NAMALWA (cell line): ENCODE measurements at places on chromosomes 2 and 18.

DNA sequence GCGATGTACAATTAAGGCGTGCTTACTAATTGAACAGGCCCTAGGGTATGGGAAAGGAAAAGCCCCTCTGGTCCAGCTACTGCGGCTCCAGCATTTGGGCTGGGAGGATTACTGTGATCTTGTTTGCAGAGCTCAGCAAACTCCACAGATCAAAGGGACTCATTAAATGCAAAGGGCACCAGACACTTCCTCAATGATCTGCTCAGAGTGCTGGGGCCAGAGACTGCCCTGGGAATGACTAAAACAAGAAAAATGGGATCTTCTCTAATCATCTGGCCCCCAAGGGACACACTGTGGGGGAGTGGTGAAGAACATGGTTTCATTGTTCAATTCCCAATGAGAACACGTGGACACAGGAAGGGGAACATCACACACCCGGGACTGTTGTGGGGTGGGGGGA, 85.0 kb downstream of the MARCHF4 start:
- DNase-seq, result no peak

DNA sequence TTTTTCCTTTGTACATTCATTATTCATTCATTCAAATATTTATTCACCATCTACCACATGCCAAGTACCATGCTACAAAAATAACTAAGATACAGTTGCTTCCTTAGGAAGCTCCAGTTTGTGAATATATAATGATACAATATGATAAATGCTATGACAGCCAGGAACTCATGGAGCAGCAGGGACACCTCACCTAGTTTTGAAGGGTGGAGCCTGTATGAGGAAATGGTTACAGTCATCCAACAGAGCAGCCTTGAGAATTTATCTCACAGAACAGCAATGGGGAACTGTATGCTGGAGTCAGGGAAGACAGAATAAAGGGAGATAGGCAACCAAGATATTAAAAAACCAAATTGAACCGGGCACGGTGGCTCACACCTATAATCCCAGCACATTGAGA, 124.0 kb downstream of the OSBPL1A start:
- no peak for DNase-seq

GRCh38 chr18:32060026-32060425, 31.6 kb upstream of the RNF138 start:
- no peak for DNase-seq

- DNase-seq, result no peak
These were observed 187.0 kb downstream of the HAUS1 start for GRCh38 chr18:46291149-46291548.

GRCh38 chr18:11288401-11288800, 139.0 kb upstream of the PIEZO2 start:
- no peak for DNase-seq
